ENCODE measurements at places on chromosomes 11 and 22.

DNA sequence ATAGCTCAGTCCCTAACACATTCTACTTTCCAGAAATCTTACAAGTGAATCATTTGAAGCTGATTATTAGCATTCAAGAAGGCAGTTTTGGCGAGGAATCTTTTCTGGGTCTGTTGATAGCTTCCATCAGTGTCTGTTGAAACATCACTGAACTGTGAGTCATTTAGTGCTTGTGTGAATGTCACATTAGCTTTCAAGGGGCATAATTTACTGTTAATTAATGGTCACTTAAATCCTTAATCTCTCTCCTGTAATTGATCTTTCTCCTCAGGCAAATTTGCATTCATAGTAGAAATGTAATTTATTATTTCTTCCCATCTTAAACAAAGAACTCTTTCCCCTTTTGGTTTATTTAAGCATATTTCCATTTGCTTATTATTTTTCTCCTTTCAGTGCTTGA lies 2.6 kb downstream of the HTR3B start:
- DNase-seq = no peak

DNA sequence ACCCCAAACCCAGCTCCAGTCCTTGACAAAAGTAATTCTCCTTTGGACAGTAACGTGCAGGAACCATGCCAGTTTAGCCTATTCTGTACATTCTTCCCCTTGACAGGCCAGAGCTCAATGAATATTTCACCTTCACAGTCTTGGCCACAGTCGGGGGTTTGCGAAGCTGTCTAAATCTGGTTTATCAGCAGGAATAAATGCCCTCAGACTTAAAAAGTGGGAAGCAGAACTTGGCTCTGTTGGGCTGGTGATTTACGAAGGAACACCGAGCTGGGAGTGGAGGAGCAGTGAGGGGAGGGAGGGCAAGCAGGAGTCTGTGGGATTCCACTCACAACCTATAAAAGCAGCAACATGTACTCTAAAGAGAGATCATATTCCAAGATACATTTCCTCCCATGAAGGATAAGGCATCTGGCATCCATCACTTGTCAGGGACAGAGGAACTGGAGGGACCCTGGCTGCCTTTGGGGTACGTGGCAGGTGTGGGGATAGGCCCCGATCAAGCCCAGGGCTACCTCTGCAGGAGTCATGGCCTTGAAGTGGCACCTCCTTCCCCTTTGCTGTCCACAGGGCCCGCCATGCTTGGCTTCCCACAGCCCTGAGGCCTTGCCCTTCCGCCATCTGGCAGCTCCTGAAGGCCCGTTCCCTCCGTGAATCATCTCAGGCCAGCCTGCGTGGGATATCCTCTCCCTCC lies 154.3 kb downstream of the ADAMTS15 start:
- DNase-seq = no peak

DNA sequence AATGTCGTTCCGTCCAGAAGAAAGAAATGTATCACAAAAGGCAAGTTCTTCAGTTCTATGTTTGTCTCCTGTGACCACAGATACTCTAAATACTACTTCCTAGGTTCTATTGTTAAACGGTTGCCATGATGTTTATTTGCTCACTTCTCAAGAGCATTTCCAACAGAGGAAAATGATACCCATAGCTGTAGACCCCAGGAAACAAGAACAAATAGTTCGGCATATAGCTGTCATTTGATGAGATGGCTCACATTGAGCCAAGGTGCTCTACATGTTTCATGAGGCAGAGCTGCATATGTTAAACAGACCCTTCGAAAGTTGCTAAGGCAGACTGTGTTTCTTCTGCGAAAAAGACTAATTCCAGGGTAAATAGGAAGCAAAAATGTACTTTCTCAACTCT lies 15.4 kb upstream of the ANGPTL5 start:
- no peak for DNase-seq

DNA sequence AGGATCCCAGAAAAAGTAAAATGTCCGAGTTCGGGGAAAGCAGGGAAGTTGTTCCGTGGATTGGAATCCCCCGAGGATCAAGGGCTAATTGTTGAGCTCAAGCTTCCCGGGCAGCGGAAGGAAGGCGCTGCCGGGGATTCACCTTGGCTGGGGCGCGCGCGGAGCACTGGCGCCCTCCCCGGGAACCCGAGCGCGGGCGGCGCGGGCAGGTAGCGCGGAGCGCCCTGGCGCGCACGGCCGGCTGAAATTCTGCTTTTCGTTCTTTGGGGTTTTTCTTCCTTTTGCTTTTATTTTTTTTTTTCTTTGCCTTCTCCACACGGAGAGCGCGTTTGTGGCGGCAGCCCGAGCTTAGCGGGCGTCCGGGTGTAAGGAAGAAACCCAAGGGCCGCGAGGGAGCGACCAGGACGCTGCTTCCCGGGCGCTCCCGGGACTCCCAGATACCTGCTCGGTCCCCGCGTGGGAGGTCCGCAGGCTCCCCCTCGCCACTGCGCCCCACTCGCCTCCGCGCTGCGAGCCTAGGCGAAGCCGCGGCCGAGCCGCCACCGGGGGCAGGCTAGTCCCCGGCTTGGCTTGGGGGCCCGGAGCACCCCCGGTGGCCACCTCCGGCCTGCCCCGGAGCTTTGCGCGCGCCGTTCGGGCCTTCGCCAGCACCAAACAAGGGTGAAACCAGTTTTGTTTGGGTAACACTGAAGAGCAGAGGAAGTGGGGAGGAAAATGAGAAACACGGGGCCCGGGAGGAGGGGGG lies 4.8 kb upstream of the IGF2 start:
- DNase-seq = no peak
